ENCODE measurements at places on chromosomes 2 and 18.

- DNase-seq = no peak
Measured at GRCh38 chr2:27689424-27689823, 25.7 kb downstream of the SLC4A1AP start.

GRCh38 chr2:28452534-28453081 is 43.3 kb upstream of the PLB1 start:
- DNase-seq = no peak

- no peak for DNase-seq
Measured at GRCh38 chr2:132640116-132640515, 29.9 kb downstream of the LYPD1 start.

GRCh38 chr2:44680424-44680971 is 261.0 kb upstream of the SIX3 start:
- peak; percentile 61 for DNase-seq

DNA sequence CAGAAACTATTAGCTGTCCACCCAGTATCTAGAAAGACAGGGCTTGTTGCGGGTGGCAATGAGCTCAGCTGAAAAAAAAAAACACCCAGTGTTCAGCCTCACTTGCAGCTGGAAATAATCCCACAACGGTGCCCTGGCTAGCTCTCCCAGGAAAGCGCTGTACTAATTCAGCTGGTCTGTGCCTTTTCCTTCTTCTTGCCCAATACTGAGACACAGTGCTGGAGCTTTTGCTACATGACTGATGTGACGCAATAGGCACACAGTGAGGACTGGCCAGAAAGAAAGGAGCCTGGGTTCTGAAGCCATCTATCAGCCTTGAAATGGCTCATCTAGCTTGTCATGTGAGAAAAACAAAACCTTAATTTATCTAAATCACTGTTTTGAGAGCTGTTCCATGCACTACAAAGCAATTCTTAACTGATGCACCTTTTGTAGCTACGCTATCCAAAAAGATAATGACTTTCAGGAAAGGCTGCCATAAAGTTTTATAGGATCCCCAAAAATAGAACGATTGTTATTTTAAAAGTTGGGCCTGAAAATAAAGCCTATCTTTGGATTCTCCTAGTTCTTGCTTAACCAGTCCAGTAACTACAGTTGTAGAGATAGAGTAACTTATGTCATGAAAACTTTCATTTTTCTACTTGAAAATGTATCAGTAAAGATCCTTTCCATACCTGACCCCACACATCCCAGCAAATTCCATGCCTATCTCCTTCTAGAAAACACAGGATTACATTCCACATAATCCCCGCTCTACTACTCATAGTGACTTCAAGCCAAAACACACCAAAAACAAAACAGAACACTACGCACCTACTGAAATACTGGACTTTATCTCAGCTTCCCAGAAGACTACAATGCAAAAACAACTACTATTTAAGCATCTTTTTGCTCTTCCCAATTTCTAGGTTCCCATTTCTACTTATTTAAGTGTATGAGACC is 15.9 kb downstream of the KIDINS220 start:
- DNase-seq = no peak

GRCh38 chr2:38535744-38536506 is 66.8 kb downstream of the HNRNPLL start:
- peak; percentile 15 for DNase-seq

- no peak for DNase-seq
Measured at GRCh38 chr18:75293591-75293990, 83.0 kb downstream of the TSHZ1 start.

DNA sequence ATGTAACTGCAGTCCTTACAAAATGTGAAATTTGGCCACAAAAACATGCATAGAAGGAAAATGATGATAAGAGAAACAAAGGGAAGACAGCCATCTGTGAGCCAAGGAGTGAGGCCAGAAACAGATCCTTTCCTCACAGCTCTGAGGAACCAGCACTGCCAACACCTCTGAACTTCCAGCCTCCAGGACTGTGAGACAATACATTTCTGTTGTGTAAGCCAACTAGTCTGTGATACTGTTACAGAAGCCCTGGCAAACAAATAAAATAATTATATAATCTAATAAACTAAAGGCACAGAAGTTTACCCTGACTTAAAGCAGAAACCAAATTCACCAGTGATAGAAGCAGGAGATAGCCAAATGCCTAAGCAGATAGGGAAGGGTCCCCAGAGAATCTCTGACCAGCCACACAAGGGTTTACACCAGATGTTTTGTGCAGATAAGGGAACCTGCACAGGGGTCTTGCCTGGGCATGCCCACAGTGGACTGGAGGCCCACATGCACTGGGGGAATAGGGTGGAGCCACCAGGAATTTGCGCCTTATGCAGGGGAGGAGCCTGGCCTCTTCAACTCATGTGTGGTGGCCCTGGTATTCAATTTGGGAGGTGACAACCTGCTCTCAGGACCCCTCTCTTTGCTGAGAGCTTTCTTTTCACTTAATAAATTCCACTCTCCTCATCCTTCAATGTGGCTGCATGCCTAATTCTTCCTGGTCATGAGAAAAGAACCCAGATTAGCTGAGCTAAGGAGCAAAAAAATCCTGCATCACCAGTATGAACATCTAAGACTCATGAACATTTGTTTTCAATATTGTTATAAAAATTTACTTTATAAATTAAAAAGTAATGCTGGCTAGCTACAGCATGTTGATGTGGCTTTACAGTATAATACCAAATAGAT is 3.8 kb upstream of the GCC2 start:
- no peak for DNase-seq

DNA sequence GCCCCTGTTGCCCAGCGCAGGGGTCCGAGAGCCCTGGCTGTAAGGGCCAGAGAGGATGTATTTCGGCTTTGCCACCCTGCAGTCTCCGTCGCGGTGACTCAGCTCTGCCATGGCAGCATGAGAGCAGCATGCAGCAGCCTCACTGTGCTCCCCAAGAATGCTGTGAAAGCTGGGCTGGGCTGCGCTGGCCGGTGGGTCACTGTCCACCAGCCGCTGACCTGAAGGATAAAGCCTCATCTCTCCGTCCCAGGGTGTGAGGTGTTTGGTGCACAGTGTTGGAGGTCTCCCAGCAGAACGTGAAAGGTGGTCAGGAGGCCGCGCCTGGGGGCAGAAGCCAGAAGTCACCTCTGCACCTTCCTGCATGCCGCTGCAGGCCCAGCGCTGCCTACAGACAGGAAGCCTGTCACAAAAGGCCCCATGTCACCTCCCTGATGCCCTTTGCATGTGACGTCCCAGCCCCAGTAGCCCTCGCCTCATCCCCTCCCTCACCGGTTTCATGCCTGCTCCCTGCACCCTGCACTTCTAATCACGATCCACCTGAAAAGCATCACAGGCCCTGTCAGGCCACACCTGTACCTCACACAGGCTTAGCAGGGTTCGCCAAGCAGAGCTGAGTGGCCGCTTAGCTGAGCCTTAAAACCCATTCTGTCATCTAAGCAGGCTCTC is 342.1 kb downstream of the EIPR1 start:
- no peak for DNase-seq

DNA sequence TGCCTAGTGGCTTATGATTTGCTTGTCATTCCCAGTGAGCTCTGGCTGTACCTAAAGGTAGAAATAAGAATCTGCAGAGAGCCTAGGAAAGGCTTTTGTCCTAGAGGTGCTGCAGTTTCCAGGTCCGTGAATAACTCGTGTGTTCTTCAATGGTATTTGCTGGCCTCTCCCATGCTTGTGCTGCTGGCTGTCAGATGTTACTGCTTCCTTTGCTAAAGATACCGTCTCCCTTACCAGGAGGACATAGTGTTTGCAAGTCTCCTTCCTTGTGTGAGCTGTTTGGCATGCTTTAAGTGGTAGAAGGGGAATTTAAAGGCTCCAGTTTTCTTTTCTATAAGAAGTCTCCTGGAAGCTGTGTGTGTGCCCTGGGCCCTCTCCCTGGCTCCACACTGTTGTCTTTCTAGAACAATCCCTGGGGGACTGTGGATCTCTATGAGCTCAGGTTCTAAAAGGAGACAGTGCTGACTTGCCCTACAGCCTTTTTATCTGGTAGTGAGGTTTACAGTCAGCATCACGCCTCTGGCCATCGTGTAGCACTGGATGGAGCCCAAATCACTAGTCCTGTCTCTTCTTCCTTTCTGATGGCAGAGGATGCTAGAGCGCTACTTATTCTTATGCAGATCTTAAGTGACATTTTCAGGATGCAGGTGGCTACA is 65.8 kb downstream of the RNF144A start:
- DNase-seq = no peak

DNA sequence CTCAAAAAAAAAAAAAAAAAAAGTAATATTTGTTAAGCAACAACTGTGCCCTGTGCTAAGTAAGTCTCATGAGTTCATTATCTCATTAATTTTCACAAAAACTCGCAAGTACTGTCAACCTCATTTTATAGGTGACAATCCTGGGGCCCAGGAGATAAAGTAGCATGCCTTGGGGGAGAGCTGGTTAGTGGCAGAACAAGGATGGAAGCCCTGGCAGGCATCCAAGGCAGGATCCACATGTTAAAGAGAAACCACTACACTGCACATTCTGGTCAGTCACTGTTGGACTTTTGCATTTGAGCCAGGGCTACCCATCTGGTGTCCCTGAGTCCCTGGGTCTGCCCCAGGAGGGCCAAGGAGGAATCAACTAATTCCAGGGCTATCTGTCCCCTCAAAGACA is 54.6 kb downstream of the ZFP36L2 start:
- DNase-seq = no peak

DNA sequence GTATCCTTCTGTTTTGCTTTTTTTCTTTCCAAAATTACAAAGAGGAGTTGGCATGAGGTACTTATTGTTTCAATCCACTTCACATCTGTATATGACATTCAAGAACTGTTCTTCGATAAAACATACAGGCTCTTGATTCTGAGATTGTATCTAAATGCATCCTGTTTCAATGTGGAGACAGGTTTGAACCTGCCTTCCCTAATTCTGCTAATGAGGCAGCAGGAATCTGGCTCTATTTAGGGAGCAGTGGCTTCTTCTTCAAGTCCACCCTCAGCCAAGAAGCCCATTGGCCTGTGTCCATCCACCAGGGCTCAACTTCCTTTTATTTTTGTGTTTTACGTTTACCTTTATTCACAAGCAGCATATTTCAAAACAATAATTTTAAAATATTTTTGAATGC is 84.8 kb upstream of the PIK3C3 start:
- no peak for DNase-seq

GRCh38 chr2:19403785-19404184 is 45.4 kb upstream of the OSR1 start:
- no peak for DNase-seq

GRCh38 chr18:52289392-52289791 is 50.6 kb upstream of the DCC start:
- peak; percentile 12 for DNase-seq

DNA sequence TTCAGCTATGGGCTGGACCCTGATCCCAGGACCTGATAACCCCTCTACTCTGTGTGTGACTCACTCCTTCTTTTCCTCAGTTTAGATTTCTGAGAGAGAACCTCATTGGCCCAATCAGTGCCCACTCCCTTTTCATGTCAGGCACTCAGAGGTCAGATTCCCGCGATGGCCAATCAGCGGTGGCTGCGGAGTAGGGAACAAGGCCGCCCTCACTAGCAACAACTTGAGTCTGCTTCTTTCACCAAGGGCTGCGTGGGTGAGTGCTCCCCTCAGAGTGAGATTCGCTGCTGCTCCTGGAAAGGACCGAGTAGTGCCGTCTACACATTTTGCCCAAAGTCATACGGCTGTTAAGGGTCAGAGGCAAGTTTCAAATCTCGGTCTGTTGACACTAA is 34.7 kb downstream of the NPPC start:
- DNase-seq = no peak

DNA sequence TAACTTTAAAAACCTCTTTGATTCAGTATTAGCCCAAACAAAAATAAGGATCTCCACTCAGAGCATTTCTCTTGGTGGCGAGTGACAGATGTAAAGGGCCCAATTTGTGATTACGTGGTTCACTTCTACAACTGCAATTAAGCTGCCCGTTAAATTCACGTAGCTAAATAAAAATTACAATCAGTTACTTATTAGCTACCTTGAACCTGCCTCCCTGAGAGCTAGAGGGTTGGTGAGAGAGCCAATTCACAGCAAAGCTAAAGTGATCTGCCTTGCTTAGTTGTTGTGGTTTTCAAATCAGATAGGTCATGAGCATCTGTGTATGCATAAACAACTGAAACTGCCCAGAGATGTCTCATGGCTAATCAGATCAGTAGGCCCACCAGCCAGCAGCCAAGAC is 156.7 kb downstream of the RNF152 start:
- no peak for DNase-seq

DNA sequence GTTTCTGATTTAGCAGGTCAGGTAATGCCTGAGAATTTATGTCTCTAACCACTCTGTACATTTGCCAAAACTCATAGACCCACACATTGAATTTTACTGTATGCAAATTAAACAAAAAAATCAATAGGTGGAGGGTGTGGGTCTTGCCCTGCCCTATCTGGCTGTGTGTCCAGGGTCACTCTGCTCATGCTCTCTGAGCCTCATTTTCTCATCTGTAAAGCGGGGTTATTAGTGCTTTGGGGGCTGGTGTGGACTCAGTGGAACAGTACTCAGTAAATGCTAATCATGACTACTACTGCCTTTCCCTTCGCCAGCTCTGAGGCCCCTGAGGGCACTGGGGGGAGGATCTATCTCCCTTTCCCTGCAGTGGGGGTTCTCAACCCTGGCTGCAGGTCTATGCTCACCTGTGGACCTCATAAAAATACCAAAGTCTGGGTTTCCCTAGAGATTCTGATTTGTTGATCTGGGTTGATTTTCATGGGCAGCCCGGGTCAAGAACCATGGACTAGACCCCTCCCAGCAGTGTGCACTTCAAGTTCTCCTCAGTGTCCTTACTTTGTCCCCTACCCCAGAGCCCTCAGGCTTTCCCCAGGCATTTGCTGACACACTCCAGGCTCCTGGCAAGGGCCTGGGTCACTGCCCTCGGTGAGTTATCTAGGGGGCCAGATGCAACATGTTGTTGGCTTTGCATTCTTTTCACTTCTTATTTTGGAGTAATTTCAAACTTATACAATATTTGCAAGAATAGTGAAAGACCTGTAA is 27.5 kb downstream of the MTHFD2 start:
- no peak for DNase-seq

GRCh38 chr2:12064153-12064552 is 317.7 kb downstream of the LPIN1 start:
- DNase-seq = no peak

- DNase-seq = peak; percentile 77
Measured at GRCh38 chr18:50696929-50697328, 122.9 kb downstream of the MRO start.

DNA sequence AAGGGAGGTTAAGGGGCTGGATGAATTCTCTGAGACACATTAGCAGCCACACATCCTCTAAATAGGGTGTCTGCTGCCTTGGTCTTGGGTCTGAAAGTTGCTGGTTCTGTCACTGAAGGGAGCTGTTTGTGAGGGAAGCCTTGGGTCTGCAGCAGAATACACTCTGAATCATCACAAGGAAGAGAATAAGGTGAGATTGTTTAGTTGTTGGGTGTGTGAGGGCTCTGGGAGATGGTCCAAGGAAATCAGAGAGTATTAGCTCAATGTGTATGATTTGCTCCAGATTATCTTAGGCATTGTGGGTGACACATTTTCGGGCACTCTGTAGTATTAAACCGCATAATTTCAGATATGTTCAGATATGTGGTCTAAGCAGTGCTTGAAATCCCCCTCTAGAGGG is 548.5 kb downstream of the SLC4A3 start:
- no peak for DNase-seq

GRCh38 chr2:165927353-165927752 is 26.2 kb downstream of the TTC21B start:
- no peak for DNase-seq

GRCh38 chr18:32422201-32422600 is 48.5 kb downstream of the GAREM1 start:
- no peak for DNase-seq

- no peak for DNase-seq
Measured at GRCh38 chr2:236131073-236131692, 37.0 kb downstream of the GBX2 start.

GRCh38 chr18:58373481-58373880 is 255.4 kb downstream of the ALPK2 start:
- no peak for DNase-seq
